Smooth muscle cell of the umbilical artery (primary cell): ENCODE measurements at places on chromosomes 3 and 15. TPM values are rescaled to one million over a fixed set of nuclear protein-coding genes. Genes with fewer than 3 reads are reported as not detected.

Gene ALDH1A2
- 0.30 TPM in 1 of 2 replicates, not detected in the other for total RNA-seq

Gene PLA1A
- 0.30 and 0.32 TPM in 2 replicates for total RNA-seq

Gene OR5H6
- total RNA-seq = not detected in 2 replicates

Gene ISLR2
- total RNA-seq = 0.60 TPM in 1 of 2 replicates, not detected in the other

Gene KLHL40
- total RNA-seq = not detected in 2 replicates

Gene EPHA6
- not detected in 2 replicates for total RNA-seq

Gene CKMT1B
- total RNA-seq = not detected in 2 replicates

Gene CLDN18
- total RNA-seq = not detected in 2 replicates

Gene TMEM212
- not detected in 2 replicates for total RNA-seq

Gene SUCLG2
- 48.7 and 61.8 TPM in 2 replicates for total RNA-seq

Gene MYD88
- total RNA-seq = 10.1 and 16.5 TPM in 2 replicates

Gene HHATL
- total RNA-seq = not detected in 2 replicates

Gene AP3B2
- 0.23 and 0.89 TPM in 2 replicates for total RNA-seq

Gene C3orf70
- total RNA-seq = 0.23 and 1.5 TPM in 2 replicates

Gene CCR9
- total RNA-seq = not detected in 2 replicates

Gene LINGO1
- total RNA-seq = not detected in 2 replicates

Gene SPINT1
- 0.30 and 0.78 TPM in 2 replicates for total RNA-seq

Gene CXCR6
- total RNA-seq = not detected in 2 replicates

Gene DOCK3
- under 0.01 and 0.05 TPM in 2 replicates for total RNA-seq

Gene LRRC31
- total RNA-seq = not detected in 2 replicates

Gene VPS8
- 86.0 and 98.9 TPM in 2 replicates for total RNA-seq

Gene SPINK8
- total RNA-seq = not detected in 2 replicates

Gene SRGAP3
- total RNA-seq = 1.5 and 4.9 TPM in 2 replicates
